ENCODE measurements at places on chromosomes 11 and 22.

- DNase-seq, result no peak
Observed at GRCh38 chr11:1406571-1407485, 17.1 kb downstream of the BRSK2 start.

GRCh38 chr22:39151329-39151975 is 1.0 kb downstream of the CBX7 start:
- no peak for DNase-seq

- DNase-seq, result no peak
Observed at GRCh38 chr11:118304568-118305248, at the start of gene CD3E. CD3E (plus strand) TSS chr11:118304730; CDS start chr11:118304953, 223 bp downstream.

DNA sequence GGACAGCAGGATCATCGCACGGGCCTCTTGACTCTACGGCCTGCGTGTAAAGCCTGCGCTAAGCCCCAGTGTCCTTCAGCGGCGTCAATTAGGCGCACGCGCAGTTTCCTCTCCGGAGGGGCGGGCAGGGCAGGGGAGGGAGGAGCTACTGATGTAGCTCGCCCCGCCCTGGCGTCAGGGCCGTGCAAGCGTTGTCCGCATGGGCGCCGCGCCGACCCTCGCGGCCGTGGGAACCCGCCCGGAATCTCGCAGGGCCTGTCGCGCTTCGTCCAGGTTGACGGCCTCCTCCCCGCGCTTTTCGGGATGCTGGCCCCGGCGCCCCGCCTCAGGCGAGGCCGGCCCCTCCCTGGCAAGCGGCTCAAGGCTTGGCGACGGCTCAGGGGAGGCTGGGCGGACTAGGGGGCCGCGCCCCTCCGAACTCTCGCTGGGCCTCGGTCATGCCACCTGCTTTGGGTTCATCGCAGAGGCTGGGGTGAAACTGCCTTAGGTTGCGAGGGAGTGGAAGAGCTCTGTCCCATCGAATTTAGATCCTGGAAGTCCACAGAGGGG is 61.1 kb downstream of the ST3GAL4 start:
- peak; percentile 93 for DNase-seq

DNA sequence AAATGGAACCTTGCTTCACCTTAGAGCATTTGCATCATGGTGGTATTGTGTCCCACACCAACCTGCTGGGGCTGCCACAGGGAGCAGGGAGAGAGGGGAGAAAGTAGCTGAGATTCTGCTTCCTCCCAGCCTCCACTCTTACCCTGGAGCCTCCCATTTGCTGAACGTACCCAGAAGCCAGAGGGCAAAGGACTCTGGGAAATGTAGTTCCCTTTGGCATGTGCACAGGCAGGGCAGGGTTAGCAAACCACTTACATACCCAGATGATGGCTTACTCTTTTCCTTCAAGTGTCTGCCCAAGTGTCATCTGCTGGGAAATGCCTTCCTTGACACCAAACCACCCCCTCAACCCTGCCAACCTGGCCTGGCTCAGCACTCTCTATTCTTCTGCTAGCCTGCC is 16.9 kb downstream of the SMIM38 start:
- no peak for DNase-seq

GRCh38 chr22:29816128-29816527 is 21.9 kb downstream of the ASCC2 start:
- no peak for DNase-seq

DNA sequence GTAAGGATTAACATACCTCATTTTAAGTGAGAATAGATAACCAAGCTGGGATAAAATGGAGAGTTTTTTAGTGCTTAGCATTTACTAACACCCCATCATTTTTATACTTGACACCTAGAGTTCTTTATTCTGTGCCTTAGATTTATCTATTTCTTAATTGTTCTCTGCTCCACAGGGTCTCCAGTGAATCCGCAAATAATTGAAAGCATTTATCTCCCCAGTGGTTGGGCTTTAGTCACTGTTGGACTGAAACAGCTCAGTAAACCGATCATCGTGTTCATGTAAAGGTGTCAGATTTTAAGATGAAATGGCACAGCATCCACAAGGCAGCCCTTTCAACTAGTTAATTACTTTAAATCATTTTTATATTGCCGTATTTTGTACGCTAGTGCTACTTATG is 17.8 kb upstream of the GRIA4 start:
- DNase-seq, result no peak

- DNase-seq, result peak; percentile 19
Observed at GRCh38 chr11:31303644-31304180, 65.8 kb downstream of the DCDC1 start.

DNA sequence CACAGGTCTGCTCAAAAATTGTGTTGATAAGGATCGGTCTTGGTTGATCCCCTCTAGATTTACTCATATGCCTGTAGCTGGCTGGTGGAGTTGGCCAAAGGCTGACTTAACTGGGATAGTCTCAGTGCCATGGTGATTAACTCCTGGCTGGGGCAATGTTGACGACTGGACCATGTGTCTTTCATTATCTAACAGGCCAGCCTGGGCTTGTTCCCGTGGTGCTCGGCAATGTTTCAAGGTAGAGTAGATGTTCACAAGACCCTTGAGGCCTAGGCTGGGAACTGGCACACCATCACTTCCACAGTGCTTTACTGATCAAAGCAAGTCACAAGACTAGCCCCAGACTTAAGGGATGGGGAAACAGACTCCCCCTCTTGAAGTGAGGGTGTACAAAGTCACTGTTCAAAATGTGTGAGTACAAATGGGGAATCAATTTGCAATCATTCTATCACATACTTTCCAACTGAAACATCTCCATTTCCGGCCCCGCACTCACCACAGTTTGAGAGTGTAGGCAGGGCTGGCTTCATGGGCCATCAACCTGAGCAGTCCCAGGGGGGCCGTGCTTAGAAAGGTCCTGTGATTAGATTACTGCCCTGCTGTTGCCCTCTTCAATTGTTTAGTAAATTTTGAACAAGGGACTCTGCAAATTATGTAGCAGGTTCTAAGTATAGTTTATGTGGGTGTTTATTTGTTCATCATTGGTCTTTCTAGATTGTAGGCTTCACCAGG is 240.8 kb downstream of the NELL1 start:
- no peak for DNase-seq

- no peak for DNase-seq
Observed at GRCh38 chr11:59783632-59784090, 26.9 kb downstream of the MRPL16 start.

GRCh38 chr11:109512680-109513079 is 90.7 kb downstream of the C11orf87 start:
- no peak for DNase-seq

DNA sequence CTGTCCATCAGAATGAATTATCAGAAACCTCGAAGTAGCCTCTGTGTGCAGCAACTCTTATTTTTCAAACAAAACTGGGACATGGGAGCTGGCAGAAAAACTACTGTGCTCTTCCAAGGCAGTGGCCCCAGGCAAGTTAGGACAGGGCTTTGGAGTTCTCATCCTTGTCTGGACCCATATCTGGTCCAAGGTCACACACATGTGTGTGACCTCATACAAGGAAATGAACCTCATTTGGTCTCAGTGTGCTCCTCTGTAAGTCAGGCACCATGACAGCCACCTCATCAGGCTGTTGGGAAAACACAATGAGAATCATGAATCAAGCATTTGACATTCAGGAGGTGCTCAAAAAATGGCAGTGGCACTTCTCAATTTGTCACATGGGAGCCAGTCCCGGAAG is 25.8 kb downstream of the LARGE1 start:
- DNase-seq, result no peak

DNA sequence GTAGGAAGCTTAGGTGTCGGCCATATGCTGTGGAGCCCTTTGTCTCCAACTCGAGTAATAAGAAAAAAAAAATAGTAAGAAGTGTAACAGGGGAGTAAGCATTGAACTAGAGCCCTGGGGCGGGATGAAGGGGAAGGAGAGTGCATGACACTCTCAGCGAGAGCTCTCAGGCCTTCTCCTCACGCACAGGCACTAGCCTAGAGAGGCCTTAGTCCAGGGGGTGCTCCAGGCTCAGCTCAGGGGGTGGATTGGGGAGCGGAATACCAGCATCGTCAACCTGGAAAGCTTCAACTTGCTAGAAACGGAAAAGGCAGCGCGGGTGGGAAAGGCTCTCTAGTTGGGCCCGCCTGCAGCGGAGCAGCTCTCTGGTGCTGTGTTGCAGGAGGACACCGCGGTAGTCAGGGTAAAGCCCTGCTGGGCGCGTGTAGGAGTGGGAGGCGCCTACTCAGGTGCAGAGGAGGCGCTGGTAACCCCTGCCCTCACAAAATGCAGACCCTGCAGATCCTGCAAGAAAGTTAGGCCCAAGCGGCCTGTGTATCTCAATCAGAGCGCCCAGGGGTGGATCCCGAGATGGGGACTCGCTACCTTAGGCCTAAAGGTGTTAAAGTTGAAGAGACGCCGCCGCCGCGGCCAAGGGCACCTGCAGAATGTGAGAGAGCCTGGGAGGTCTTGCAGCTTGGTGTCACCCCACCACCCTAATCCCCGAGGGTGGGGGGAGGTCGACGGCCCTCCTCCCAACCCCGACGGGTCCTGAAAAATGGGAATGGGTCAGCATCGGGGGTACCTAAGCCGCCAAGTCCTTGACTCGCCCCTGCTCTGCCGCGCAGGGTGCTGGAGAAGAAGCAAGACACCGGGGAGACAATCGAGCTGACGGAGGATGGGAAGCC is 2.8 kb downstream of the SLC17A6 start:
- DNase-seq, result no peak

DNA sequence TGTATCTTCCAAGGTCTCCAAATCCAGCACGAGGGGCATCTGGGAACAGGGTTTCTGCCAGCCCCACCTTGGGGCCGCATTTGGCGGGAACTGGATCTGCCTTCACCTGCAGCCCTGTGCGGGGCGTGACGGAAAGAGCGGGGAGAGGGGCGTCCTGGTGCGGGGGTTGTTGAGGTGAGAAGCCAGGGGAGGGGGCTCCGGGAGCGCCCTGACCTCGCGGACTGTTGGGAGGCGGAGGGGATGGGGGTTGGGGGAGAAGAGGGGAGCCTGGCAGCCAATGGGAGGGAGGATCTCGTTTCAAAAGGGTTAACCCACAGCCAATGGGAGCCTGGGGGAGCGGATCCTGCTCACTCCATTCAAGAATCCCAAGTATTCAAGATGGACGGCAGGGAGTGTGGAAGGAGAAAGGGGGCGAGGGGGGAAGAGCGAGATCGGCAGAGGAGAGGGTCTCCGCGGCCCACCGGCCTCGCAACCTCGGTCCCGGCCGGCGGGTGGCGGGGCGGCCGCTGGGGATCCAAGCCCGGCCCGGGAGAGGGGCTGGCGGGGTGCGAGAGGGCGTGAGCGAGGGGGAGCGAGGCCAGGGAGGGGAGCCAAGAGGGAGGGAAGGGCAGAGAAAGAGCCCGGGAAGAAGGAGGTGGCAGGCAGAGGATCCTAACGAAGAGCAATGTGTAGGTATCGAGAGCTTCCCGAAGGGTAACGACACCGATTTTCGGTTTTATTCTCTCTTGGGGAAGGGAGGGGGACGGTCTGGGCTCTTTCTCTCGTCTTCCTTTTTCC is 11.5 kb downstream of the YPEL4 start:
- peak; percentile 85 for DNase-seq
